Cortex of kidney (tissue), 1 donor: ENCODE measurements at places on chromosomes 7 and 10.

DNA sequence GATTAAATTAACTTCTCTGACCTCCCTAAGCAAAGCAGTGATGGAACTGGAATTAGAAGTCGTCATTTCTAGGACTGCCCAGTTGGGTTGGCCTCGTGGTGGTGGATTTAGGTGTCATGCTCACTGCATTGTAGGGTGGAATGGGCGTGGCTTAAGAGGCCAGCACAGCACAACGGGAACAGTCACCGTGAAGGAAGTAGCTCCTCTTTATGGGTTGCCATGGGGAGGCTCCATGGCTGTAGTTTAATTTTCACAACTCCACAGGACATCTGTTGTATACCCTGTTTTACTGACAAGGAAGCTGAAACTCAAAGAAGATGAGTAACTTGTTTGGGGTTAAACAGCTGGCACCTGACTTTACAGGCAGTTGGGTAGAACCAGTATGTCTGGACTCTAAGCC is 208.3 kb downstream of the CELF2 start:
- no peak for DNase-seq

GRCh38 chr7:20013536-20013935 is 203.6 kb downstream of the MACC1 start:
- DNase-seq: no peak

DNA sequence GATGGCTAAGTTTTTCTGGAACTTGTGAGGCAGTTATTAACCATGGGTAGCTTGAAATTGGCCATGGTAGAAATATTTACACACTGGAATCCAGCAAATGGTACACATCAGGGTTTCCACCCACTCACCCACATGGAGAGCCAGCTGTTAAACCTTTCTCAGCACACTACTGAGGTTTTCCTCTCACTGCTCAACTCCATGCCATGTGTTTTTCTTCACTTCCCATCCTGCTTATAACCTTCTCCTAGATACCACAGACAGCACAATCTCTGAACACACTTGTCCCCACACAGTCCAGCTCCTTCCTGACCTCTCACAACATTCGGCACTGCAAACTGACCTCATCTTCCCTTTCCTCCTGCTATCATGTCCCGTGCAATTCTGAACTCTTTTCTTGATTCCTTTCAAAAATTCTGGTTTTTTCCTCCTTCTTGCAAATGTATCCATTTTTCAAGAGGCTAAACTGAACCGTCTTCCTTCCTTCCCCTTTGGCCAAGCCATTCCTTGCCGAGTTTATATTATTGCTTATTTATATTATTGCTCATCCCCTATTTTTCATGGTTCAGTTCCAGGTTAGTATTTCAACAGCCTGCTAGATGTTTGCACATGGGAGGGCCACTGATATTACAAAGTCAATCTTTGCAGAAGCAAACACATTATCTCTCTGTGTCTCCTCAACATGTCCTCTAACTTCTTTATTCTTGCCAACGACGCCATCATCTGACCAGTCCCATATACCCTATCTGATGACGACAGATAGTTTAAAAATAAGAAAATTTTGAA is 606.4 kb downstream of the SORCS1 start:
- no peak for DNase-seq

DNA sequence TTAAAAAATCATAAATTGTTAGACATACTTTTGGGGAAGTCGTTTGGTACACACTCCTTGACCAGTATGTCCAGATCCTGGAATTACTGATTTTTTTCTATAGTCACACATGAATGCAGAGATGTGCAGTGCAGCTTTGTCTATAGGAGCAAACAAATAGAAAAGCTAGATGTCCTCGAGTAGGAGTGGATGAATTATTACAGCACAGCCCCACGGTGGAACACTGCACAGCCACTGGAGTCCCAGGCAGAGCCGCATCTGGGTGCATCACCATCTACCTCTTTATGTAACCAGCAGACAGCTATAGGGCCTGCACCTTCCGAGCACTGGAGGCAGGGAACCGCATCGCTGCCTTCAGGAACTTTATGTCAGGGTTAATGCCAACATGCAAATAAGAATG is 17.0 kb upstream of the RET start:
- DNase-seq: no peak

DNA sequence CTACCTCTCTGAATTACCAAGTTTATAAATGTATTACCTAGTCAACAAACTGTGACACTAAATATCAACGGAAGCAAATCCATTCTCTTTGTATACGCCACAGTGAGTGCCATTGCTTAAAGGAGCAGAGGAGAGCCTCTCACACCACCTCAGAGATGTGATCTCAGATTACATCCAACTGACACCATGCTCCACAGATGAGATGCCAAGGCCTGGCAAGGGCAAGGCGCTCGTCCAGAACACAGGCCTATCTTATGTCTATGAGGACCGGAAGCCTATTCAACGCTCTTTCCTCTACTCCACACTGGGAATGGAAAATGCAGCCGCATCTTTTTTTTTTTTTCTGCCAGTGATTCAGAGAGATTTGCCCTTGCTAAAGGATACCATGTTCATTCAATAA is 11.4 kb downstream of the PDIA4 start:
- DNase-seq: no peak
